Esophagus squamous epithelium (tissue), 5 donors: ENCODE measurements at places on chromosomes 6 and 20. TPM values are rescaled to one million over a fixed set of nuclear protein-coding genes. Genes with fewer than 3 reads are reported as not detected.

BCKDHB gene
- 7.6 TPM for total RNA-seq

VSTM2L gene
- total RNA-seq = 0.83 TPM

TNFRSF21 gene
- total RNA-seq = 78.9 TPM

SEMG1 gene
- total RNA-seq = not detected

TP53RK gene
- total RNA-seq = 20.2 TPM

MRAP2 gene
- total RNA-seq = 5.4 TPM

PDYN gene
- total RNA-seq = not detected

FAXC gene
- 5.9 TPM for total RNA-seq

GRCh38 chr6:56046576-56046975, 171.2 kb upstream of the BMP5 start:
- no peak for DNase-seq

DNA sequence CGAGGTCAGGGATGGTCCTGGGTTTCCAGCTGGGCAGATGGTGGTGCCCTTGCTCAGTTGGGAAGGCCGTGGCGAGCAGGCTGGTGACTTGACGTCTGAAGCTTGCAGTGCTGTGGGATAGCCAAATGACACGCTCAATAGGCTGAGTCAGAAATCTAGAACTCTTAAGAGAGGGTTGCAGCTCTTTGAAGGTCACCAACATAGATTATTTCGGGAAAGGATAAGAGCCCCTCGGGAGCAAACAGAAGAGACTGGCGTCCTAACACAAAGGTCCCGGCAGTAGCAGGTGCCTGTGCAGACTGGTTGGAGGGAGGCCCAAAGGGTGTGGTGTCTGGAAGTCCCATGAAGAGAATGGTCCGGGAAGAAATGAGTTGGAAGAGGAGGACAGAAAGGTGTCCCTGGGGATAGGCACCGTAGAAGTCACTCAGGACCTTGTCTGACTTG, 18.4 kb downstream of the PKIG start:
- no peak for DNase-seq

- no peak for DNase-seq
Observed at GRCh38 chr6:111707773-111708172, 102.1 kb upstream of the TRAF3IP2 start.

DNA sequence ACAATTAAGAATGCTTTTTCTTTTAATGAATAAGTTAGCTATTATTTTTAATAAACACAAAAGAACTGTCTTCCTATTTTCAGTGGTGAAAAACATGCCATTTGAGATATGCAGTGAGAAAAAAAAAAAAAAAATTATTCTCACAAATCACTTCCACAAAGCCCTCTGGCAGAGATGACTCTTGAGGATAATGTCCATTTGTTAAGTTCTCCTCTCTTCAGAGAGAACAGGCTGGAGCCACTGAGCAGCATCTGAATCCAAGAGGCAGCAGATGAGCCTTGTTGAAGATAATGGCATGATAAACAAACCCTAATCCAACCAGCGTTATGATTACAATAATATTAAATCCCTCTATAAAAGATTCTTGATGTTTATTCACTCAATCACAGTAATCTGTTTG, 105.0 kb downstream of the PTPRK start:
- DNase-seq = no peak

GRCh38 chr6:152552616-152553209, 84.4 kb downstream of the SYNE1 start:
- no peak for DNase-seq

GRCh38 chr6:147651249-147652063, 143.0 kb downstream of the SAMD5 start:
- no peak for DNase-seq

GRCh38 chr20:45016089-45016671, 49.9 kb downstream of the STK4 start:
- no peak for DNase-seq

DNA sequence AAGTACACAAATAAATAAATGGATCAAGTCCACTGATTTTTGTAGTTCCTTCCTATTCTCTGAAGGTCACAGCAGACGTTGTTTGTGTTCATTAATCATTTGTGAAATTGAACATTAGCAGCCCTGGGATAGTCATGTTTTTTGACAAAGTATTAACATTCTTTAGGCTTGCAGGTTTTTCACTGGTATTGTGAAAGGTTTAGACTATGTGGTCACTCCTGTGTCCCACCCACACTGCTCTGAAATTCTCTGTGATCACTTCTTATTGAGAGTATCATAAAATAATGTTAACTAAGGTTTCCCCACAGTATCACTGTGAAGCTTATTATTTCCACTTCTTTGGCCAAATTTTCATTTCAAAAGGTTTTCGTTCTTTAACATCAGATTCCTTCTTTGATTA, 3.5 kb downstream of the FAM83B start:
- DNase-seq = no peak

DNA sequence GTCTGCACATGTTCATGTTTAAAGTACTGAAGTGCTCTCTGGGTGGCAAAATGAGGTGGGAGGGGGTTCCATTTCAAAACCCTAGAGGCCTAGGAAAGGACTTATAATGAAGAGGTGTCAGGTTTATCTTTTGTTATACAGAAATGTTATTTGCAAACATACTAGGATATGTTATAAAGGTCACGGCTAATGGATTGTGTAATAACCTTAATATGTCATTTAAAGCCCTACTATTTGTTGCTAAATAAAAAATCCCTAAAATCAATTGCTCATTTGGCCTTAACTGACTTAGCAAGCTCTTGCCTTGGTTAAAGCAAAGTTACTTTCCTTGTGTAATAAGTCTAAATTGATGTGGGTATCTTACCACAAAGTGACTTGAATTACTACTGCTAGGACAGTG, 8.8 kb downstream of the NKX2-4 start:
- DNase-seq = no peak

GRCh38 chr6:150777736-150778135, 87.8 kb upstream of the MTHFD1L start:
- no peak for DNase-seq

GRCh38 chr6:44043479-44044153, 83.6 kb downstream of the MRPL14 start:
- no peak for DNase-seq

DNA sequence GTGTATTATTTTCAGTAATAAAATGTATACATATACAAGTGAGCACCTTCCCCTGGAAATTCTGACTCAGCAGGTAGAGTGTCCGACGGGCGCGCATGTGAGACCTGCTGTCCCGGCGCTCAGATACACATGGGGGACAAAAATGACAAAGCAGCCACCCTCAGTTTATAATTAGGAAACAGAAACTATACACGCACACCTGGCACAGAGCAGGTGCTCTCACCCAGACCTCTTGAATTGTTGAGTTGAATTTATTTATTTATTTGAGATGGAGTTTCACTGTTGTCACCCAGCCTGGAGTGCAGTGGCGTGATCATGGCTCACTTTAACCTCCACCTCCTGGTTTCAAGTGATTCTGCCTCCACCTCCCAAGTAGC, 180.4 kb downstream of the ZDHHC14 start:
- no peak for DNase-seq

DNA sequence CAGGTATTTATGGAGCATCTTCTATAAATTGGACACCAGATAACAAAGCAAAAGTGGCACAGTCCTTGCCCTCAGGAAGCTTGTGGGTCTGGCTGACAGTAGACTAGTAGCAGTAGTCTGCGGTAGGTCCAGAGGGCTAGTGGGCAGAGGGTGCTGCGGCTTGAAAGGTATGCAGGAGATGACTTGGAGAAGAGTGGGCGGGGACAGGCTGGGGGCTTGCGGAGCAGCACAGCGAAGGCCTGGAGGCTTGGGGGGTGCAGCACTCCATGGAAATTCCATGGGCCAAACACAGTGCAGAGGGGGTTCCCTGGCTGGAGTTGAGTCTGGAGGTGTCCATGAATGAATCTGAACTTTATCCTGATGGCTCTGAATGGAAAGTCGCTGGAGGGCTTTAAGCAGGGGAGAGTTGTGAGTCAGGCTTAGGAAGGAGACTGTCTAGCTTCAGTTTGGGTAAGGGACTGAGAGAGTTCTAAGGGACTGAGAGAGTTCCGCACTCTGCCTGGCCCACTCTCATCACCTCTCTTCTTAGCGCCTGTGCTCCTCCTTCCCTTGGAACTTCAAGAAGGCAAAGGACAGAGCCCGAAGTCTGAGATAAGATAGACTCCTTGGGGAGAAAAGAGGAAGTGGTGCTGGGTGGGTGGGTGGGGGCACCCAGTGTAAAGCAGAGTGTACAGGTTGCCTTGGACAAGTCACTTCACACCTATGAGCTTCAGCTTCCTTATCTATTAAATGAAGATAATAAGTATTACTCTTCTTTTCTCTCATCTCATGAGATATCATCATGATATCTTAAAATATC, 8.8 kb downstream of the PKIG start:
- no peak for DNase-seq

DNA sequence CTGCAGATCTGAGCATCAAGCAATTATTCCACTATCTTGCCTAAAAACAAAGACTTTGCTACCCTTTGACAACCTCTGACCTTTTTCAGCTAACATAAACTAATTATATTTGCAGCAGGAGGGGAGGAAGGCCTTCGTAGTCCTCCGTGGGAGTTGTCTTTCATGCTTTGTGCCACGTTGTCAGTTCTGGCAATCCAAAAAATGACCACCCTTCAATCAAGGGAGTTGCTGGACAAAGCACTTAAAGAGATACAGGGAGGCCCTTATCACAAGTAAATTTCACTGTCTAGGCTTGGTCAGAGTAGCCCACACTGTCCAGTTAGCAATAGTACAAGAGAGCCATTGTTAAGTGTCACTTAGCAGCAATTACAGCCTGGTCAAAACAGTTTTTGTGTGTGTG, 578.9 kb downstream of the HAO1 start:
- DNase-seq = no peak

DNA sequence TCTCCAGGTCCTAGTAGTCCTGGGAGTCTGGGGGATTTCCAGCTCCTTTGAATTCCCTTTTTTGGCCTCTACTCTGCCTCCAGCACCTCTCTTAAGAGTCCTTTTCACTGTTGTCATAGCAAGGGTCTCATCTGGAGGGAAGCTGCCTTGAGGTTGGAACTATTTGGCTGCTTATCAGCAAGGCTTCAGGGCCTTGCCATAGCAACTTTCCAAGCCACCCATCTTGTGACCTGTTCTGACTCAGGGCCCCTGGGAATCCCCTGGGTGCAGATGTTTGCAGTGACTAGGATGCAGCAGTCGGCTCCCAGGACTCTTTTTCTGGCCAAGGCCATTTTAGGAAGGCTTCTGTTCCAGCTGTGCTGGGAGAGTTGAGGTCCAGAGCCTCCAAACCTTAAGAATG, 12.4 kb downstream of the PKIG start:
- DNase-seq = no peak

GRCh38 chr20:58377766-58378401, 11.1 kb upstream of the VAPB start:
- no peak for DNase-seq

DNA sequence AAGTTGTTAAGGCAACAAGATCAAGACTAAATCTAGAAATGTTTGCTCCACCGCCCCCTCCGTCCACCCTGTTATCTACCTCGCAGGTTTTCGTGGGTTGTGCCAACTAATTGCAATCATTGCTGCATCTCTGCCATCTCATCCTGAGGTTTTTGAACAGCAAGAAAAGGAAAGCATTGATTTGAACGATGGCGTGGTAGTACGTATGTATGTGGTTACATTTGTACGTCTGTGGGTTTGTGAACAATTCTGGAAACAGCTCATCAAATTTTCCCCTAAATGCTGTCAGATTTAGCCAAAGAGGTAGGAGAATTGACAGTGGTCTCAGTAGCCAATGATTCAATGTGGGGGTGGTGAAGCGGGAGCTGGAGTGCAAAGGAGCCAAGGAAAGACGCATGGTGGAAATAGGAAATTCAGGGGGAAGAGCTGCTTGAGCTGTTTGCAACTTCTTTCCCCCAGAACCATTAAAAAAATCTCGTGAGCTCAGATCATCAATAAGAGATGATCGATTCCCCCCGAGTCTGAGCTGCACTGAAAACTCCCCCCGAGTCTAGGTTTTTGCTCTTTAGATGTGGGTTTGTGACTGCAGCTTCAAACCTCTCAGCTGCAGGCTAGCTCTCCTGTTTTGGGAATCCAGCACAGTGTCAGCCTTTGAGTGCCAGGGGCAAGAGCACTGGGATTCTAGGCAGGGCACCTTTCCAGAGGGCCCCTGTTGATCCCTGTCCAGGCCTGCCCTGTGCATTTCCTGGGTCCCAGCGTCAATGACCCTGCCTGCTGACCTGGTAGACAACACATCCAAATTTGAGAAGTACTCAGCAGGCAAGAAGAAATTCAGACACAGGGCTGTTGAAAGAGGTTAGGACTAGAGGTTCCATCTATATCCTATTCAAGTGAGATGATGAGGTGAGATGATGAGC, 72.6 kb upstream of the LY86 start:
- DNase-seq = no peak

- no peak for DNase-seq
Observed at GRCh38 chr20:63707558-63708300, at the start of the genes ARFRP1 and ZGPAT. TSS of gene ARFRP1 (minus strand) at chr20:63707976. CDS start at chr20:63707091, 885 bp downstream. TSS of gene ZGPAT (plus strand) at chr20:63708039. CDS start at chr20:63708581, 542 bp downstream.

GRCh38 chr6:79625746-79626145, 5.4 kb upstream of the SH3BGRL2 start:
- DNase-seq = no peak
